ENCODE measurements at places on chromosomes 4 and X.

- no peak for DNase-seq
These were observed 58.0 kb upstream of the UNC5C start for GRCh38 chr4:95606739-95607138.

DNA sequence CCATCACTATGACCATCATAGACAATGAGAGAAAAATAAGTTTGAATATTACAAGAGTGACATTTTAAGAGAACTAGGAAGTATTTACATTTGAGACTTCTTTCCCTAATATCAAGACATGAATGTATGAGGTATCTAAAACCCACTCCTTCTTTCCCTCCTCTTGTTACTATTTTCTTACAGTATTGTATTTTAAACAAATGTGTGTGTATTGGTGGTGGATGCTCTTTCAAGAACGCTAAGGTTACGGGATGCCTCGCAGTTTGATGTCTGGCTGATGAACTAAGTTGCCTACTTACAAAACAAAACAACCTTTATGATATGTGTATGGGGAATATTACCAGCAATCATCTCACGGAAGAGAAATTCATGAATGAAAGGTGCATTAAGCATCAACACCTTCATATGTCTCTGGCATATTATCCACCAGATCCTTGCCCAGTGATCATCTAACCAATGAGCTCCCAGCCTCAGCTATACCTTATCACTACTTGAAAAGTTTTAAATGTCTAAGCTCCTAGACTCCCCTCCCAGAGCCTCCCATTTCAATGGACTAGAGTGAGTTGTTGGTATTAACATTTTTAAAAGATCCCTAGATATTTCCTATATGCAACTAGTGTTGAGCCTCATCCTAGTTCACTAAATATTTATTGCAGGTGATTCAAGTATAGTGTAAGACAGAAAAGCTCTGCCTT is 10.6 kb downstream of the AREG start:
- no peak for DNase-seq

- DNase-seq = no peak
These were observed 43.9 kb downstream of the RASSF6 start for GRCh38 chr4:73576381-73576780.

- peak; percentile 42 for DNase-seq
These were observed 4.9 kb downstream of the PLAC8 start for GRCh38 chr4:83109480-83110222.

DNA sequence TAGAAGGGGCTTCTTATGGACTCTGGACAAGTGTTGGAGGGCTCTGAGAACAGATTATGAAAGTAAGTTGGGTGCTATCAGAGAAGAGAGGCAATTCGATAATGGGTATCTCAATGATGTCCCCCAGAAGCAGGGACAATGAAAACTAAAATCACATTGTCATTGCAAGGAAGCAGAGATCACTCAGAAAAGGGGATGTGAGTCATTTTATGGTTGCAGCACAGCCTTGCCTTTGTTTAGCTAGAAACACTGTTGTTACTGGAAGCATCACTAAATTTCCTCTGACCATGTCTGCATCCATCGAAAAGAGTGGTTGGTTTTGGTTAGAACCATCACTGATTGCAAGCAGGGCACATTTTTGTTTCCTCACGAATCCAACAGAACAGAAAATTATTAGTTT is 246.8 kb upstream of the NWD2 start:
- DNase-seq = no peak

GRCh38 chr4:106208481-106209460 is 107.2 kb downstream of the TBCK start:
- DNase-seq = no peak

DNA sequence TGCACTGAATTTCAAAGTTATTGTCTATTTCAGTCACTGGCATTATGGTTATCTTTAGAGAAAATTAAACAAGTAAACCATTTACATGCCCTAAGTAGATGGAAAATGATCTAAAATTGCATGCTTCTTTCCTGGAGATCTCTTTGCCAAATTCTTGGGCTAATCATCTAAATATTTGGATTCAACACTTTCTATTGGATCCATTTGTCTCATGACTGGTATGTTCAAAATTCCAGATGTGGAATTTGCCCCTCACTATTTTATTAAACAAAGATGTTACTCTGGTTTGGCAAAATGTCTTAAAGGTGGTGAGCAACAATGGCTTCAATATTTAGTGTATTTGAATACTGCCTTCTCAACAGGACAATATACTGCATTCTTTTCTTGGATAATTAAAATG is 147.5 kb upstream of the CASK start:
- no peak for DNase-seq

DNA sequence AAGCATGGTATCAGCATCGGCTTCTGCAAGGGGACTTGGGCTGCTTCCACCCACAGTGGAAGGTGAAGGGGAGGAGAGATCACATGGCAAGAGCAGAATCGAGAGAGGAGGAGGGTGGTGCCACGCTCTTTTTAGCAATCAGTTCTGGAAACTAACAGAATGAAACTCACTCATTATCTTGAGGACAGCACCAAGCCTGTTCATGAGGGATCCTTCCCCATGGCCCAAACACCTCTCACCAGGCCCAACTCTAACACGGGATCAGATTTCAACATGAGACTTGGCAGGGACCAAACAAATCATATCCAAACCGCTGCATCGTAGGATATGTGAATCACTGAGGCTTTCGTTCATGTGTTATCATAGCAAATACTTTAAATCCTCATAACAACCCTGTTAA is 125.5 kb downstream of the GPC3 start:
- no peak for DNase-seq

DNA sequence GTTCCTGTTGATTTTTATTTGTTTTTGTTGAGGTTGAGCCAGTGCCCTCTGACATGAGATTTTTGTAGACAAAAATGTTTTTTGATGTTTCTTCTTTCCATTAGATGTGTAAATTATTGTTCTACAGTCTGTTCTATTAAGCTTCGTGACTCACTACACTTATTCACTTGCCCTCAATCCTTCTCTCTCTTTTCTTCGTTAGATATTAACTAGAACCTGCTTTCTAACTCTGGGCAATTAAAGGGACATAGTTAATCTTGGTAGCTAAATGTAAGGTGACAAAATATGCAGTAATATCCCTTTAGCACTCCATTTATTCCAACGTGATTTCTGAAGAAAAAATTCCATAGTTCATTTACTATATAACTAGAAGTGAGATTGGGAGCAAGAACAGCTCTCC is 333.9 kb downstream of the PDHA2 start:
- no peak for DNase-seq

DNA sequence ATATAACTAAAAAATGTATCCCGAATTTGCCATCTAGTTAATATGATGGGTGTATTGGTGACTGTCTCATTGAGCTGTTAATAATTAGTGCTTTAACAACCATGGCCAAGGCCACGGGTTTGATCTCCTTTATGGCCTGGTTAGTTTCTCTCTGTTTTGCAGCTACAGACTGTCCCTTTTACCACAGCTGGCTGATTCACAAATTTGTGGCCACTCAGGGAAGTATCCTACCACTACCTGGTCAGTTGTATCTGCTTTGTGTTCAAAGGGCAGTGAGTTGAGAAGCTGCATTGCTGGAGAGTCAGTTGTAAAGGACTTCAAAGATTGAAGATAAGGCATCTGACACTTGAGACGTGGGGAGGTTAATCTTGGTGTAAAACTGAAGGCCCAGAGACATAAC is 219.1 kb upstream of the BMP3 start:
- DNase-seq = no peak

DNA sequence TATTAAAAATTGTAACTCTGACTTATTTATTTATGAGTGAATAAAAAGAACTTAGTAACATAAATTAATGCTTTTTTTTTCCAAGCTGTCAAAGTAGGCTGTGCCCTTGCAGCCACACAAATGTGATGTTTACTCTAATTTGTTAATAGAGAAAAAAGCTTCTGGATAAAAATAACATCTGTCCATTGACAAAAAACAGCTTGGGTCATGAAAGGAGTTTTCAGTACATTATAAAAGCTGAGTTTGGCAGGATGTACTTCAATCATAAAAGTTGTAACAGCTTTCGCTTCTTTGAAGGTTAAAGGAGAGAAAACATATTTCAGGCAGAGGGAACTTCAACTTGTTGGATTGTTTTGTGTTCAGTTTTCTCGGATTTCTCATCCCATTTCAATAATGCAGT is 105.6 kb downstream of the SLC4A4 start:
- no peak for DNase-seq

GRCh38 chr4:113355550-113356371 is 306.3 kb downstream of the ANK2 start:
- DNase-seq = no peak

DNA sequence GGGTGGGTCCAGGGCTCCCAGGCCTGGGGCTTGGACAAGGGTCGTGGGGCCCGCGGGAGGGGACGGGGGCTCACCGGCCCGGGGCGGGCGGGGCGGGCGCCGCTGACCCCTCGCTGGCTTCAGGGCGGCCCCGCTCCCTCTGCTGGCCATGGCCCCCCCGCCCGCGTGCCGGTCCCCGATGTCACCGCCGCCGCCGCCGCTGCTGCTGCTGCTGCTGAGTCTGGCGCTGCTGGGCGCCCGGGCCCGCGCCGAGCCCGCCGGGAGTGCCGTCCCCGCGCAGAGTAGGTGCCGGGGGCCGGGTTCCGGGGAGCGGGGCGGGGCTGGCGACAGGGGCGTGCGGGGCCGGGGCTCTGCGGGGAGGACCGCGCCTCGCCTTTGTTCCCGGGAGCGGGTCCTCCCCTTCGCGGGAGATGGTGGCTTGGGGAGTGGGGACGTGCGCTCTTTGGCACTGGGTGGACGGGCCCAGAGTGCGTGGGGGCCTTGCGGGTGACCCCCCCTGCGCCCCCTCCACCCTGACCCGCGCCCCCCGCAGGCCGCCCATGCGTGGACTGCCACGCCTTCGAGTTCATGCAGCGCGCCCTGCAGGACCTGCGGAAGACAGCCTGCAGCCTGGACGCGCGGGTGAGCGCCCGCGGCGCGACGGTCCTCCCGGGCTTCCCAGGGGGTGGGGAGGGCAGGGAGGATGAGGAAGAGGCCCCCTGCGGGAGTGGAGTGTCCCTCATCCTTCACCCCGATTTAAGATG is 16.8 kb upstream of the NAT8L start:
- no peak for DNase-seq

GRCh38 chrX:16989750-16990149 is 43.3 kb downstream of the REPS2 start:
- DNase-seq = no peak

DNA sequence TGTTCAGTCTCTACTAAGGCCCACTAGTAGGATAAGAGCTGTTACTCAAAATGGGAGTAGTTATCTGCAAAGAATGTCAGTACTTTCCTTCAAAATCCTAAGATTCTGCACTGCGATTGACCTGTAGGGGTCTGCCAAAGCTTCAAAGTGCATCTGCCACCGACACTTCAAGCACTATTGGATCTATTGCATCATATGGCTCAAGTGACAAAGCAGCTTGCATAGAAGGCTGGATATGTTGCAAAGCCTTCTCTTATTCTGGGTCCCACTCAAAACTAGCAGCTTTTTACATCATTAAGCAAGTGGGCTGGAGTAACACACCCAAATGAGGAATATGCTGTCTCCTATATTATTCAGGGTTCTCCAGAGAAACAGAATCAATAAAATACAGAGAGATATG is 115.4 kb upstream of the EMCN start:
- no peak for DNase-seq

DNA sequence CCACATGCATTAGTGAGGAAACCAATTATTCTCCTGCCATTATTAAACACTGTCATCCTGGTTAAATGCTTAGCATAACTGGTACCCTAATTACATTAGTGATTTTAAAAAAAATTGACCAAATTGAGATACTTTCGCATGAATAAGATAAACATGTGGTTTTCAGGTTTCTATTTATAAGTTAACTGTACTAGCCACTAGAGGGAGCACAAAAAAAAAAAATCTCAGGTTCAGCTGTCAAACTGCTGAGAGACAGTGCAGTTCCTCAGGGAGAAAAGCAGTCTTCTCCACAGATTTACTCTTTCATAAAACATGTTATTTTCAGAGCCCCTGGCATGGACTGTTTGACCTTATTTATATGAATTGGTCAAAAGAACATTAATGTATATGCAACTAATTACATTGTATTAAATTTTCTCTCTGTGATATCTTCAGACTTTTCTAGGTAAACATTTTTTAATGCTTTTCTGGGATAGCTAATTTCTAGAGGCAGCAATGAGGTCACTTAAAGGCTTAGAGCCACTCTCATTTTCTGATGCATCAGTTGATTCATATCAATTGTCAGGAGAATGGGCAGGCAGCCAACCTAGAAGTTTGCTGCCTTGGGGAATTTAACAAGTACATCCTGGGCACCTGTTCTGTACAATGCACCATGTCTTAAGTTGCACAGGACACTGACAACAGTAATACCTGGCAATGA is 167.5 kb downstream of the CDS1 start:
- DNase-seq = peak; percentile 11

DNA sequence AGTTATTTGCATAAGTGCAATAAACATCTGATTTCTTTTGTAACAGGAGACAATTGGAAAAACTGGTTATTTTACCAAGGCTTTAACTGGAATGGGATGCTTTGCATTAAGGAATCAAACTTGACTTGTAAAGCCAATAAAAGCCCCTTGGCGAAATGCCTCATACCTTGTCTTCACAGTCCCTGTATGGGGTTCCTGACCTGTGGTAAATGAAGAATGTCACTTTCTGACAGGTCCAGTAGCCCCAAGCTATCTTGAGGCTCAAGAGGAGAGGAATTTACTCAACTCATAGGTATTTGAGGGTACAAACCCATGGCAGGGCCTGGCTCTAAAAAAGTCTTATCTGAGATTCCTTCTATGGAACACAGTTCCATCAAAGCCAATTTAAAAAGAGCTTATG is 78.0 kb downstream of the ACOX3 start:
- DNase-seq = no peak

- DNase-seq = no peak
These were observed 70.8 kb downstream of the GAB1 start for GRCh38 chr4:143407474-143407873.

DNA sequence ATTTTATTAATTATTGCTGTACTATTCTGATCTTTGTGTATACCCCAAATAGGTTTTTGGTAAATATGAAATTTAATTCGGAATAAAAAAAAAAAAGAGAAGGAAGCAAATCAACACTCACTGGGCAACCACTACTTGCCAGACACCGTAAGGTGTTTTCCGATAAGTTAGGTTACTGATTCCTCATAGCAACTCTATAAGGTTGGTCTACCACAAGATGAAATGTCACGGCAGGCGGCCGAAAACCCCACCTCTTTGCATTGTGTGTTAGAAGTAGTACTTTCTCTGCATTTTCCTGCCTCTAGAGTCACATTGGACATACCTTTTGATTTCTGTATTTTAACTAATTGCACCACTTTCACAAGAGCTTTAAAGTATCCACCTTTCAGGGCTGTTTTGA is 44.5 kb upstream of the RASGEF1B start:
- DNase-seq = no peak

DNA sequence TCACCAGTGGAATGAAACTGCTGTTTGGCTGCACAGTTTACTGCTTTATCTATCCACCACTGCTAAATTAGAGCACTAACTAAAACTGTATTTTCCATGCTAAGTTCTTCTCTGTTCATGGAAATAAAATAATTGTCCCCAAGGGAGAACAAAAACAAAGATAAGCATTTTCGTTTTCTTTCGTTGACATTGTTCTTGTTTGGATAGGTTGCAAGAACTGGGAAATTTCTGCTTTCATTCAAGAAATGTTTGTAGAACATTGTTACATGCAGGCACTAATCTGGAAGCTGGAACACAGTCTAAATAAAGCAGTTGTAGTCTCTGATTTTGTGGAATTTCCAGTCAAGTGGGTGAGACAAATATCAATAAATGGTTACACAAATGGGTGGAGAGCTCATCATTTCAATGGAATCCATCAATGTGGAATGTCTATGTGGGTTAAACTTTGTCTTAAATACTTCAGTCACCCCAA is 5.8 kb upstream of the CXCL8 start:
- DNase-seq = no peak

- DNase-seq = no peak
These were observed 29.6 kb downstream of the MFAP3L start for GRCh38 chr4:169996379-169997240.

Measured in neuronal stem cell (in vitro differentiated cells).